GDM1 (cell line): ENCODE measurements at places on chromosomes 5 and 9.
A peak's percentile ranks its signal among the peaks of the same experiment; 100 is the strongest.

DNA sequence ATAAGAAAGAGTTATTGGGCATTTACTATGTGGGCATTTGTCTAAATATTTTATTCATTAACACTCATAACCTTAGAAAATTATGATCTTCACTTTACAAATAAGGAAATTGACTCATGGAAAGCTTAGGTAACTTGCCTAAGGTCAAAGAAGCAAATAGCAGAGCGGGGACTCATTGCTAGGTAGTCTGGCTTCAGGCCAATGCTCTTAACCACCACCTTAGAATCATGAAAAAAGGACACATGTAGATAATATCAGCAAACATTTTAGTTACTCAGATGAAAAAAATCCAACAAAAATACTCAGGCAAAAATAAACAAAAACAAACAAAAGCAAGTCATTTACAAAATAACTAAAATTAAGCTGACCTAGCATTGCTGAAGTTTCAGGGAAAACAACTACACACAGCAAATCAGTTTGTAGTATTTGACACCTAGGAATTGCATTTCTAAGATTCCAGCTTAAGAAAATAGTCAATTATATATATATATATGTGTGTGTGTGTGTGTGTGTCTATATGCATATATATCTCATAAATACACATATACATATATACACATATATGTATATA lies 166.0 kb downstream of the HMHB1 start:
- DNase-seq, result no peak

DNA sequence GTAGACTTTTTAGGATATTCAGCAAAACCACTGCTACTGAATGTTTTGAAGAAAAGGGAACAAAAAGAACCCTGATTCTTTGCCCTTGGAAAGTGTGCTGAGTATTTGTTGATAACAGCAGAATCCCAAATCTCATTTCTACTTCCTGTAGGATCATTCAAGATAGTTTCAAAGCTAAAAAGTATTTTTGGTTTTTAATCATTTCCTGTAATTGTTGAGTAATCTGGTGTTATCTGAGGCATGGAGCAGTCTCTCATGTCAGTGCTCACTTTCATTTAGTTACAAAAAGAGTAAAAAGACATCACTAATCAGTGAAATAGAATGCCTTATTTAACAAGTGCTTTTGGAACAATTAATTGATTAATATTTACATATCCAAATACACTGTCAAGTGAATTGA lies 56.1 kb downstream of the ITGA2 start:
- DNase-seq, result no peak

DNA sequence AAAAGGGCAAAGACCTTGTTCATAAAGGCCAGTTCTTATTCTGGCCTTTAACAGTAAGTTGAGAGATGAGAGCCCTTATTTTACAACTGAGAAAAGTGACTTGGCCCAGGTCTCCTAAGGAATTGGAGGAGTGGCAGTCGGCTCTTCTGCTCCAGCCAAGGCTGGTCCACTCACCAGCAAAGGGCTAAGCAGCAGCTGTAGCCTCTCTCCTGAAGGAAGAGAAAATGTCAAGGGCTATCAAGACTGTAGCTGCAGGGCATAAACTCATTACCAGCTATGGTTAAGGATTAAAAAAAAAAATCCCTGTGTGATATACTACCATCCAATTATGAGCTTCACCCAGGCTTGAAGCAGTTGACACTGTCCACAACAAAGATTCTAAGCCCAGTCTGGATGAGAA lies 138.6 kb upstream of the RAD23B start:
- DNase-seq, result no peak

- no peak for DNase-seq
These were observed 369.8 kb downstream of the CSNK1G3 start for GRCh38 chr5:123881759-123882244.

DNA sequence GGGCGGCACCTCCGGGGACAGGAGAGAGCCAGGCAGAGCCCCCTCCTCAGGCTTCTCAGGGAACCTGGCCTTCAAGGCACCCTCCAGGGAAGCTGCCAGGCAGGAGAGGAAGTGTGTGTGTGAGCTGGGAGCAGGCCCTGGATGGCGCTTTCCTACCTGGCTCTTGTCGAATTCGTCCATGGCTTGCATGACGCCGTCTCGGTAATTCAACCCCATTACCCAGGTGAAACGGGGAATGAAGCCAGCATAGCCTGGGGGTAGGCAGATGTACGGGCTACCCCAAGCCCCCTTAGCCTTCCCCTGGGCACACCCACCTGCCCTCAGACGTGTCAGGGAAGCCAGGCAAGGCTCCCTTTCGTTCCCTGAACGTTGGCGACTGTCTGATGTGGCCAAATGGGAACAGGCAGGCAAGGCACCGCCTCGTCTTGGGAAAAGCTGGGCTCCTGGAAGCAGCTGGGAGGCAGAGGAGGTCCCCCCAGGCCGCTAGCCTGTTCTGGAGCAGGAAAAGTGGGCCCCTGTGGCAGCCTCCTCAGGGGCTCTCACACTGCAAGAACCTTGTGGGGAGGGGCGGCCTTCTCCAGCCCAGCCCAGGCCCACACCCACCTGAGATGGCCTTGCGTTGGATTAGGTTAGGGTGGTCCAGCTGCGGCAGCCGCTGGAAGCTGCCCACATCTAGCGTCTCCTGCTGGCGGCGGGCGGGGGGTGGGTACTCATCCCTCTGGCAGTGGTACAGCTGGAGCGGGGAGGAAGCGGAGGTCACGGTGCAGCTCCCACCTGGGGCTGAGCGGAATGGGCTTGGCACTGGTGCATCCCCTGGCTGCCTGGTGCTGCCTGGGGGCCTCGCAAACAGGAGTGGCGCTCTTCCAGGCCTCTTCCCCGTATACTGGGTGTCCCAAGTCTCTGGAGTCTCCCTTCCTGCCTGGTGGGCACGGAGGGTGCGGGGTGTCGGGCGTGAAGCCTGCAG lies 3.7 kb downstream of the TUBB4B start:
- DNase-seq, result no peak

DNA sequence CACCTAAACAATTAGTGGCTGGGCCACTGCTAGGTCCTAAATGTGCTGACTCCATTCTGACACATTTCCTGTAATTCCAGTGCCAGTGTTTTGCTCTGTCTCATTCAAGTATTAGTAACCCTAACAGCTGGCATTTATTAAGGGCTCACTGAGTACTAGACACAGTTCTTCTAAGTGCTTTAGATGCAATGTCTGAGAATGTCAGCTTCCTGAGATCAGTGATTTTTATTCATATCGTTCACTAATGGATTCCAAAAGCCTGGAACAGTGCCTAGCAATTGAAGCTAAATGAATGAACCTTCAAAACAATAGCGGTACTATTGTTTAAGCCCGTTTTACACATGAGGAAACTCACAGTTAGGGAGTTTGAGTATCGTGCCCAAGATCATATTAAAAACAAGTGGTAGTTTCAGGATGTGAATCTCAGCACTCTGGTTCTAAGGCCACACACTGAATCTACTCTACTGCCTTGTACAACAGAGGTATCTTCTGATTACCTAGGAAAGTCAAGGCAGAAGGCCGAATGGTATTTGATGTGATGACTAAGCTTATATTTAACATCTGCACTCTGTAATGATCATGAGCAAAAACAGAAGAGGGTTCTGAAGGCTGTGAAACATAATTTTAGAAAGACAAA lies 304.0 kb downstream of the PJA2 start:
- DNase-seq, result no peak

DNA sequence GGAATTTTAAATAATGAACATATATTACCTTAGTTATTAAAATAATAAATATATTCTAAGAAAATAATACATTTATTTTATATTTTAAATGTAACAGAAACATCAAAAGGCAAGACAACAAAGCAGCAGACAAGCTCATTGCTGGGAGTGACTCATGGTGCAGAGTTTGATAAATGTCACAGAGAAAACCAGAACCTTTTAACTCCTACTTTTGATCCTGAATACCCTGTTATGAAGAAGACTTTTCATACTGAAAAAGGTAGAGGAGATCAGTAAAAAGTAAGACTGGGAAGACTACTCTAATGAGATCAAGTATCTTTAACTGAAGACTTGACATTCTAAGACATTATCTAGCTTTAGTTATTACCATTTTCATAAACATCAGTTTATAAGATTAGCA lies 99.0 kb upstream of the GNA14 start:
- no peak for DNase-seq

- no peak for DNase-seq
These were observed 29.6 kb upstream of the CNOT6 start for GRCh38 chr5:180464603-180464970.

GRCh38 chr9:127569886-127570401 lies 42.1 kb upstream of the STXBP1 start:
- no peak for DNase-seq

GRCh38 chr5:139895647-139896046 lies 100.0 kb downstream of the PSD2 start:
- DNase-seq, result no peak

- DNase-seq, result no peak
These were observed 185.8 kb downstream of the PCSK1 start for GRCh38 chr5:96247097-96247701.

DNA sequence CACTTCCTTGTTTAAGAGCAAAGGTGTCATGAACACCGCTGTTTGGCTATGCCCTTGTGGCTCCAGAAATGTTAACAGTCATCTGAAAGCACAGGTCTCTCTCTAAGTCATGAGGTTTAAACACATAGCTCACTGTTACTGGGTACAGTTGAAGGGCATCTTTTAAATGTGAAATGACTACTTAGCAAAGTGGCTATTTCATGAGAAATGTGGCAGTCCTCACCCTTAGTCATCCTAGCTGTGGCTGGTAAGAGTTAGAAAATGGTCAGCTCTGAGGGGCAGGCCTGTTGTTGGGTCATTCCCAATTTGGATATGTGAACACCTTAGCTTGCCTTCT lies 24.2 kb upstream of the TMEM171 start:
- DNase-seq, result no peak

- DNase-seq, result no peak
These were observed 41.8 kb upstream of the KDM4C start for GRCh38 chr9:6715755-6716643.

GRCh38 chr5:64923151-64923685 lies 154.5 kb downstream of the CWC27 start:
- no peak for DNase-seq

- peak; percentile 64 for DNase-seq
These were observed 462.1 kb downstream of the TMEM38B start for GRCh38 chr9:106156465-106156864.

DNA sequence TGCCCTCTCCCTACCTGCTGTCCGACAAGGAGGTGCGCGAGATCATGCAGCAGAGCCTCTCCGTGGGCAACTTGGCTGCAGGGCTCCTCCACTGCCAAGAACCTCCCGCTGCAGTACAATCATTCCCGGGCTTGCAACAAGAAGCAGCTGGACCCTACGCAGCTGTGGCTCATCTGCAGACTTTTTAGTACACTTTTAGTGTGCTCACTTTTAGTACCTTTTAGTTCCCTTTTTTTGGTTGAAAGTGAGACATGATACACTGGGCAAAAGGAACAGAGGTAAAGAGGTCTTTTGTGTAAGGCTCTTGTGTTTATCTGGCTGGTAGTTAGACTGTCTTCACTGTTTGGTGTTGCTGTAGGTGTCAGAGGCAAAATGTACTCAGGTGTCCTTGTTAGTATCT lies 58.1 kb upstream of the SPTLC1 start:
- DNase-seq, result no peak

DNA sequence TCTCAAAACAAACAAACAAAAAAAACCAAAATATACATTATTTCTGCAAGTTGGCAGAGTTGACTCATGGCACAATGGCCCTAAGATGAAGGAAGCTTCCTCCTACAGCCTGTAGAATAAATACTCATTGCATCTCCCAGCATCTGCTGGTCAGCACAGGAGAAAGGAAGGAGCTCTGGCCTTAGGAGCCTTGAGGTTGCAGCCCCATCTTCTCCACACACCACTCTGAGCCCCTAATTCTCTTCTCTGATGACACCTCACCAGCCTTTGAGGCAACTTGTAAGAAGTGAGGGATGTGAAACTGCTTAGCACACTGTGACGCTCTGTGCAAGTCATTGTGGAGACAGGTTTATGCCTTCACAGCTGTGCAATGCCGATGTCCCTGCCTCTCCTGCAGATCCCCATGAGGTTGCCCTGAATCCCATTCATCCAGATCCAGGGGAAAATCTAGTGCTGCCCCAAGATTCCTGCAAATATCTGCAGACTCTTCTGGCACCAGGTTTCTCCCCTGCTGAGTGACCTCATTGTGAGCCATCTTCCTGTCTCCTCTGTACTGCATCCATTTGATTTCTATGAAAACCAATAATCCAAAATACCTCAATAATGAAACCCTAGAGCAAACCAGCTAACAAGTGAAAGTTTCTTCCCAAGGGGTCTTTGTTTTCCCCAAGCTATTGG lies 65.3 kb upstream of the TGFBR1 start:
- DNase-seq, result no peak

DNA sequence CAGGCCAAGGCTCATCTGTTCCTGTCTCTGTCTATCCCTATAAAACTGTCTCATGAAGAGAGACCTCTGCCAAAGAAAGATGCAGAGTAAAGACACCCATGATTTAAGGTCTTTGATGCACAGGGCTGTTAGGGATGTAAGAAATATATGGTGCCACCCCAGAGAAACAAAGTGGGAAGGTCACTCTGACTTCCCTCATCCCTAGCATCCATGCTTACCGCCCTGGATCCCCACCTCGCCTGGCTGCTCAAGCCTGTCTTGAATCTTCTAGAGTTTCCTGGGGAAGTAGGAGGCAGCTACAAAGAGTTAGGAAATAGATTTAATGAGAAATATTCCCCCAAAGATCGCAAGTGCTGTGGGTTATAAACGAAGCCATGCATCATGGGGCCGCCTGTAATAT lies 349.2 kb downstream of the SLIT3 start:
- DNase-seq, result no peak

GRCh38 chr5:9105851-9106250 lies 440.0 kb downstream of the SEMA5A start:
- no peak for DNase-seq
